ENCODE measurements at places on chromosomes 5 and 9.
A peak's percentile ranks its signal among the peaks of the same experiment; 100 is the strongest.

- no peak for DNase-seq
Measured at GRCh38 chr9:95907794-95908193, 32.3 kb downstream of the ERCC6L2 start.

GRCh38 chr5:675111-675870 lies 17.9 kb downstream of the TPPP start:
- DNase-seq = no peak

DNA sequence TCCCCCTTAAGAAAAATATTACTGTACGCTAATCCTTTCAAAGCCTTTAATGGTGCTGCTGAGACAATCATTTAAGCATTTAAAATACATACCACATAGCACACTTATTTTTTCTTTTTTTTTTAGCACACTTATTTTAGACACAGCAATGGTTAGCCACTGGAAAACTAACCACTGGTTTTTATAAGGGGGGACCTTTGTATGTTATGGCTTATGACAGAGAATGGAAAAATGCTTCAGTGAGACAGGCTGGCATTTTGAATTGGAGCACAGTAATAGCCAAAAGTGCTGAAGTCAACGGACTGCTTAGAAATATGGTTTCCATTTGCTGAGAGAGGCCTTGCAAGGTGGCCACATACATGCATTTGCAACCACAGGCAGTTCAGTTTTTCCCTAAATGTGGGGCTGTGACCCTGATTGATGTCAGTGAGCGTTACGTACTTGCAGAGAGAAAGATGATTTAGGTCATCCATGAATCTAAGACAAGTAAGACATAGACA lies 28.5 kb downstream of the AOPEP start:
- no peak for DNase-seq

- no peak for DNase-seq
Measured at GRCh38 chr9:95047452-95048224, 269.9 kb downstream of the FANCC start.

DNA sequence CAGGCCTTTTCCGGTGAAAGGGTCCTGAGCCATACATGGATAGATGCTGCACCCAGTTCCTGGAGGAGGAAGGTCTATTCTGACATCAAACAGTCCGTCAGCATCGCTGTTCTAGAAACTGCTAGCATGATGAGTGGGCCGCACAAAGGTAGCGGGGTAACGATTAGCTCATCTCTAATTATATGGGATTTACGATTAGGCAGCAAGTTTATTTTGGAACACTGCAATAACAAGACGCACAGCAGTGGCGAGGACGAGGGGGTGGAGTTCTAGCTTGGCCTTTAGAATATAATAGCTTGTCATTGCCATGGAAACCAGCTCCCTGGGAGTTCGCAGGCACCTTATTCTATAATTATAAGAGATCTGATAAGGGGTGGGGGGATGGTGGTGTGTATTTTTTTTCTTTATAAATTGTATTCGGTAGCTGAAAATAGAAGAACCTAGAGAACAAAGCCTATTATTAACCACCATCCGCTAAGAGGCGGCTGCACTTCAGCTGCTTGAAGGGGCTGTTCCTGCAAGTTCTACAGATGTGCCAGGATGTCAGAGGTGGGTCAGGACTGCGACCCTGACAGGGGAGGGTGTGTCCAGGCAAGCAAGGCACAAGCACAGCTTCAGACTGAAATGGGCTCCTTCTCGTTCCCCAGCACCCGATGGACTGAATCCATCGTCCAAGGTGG lies 311.0 kb downstream of the AGTPBP1 start:
- peak; percentile 78 for DNase-seq

DNA sequence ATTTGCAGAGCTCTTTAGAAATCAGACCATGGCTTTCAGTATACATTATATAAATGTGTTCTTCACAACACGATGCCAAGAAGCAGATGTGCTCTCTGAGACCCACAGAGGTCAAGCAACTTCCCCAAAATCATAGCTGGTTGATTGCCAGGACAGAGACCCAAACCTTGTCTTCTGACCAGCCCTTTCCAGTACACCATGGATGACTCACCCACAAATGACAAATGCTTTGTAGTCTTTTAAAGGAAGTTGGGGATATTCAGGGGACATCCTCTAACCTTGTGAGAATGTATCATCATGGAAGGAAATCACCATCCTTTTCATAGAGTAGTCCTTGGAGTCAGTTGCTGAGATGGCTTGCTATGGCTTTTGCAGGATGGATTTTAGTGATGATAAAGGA lies 30.1 kb downstream of the ZNF462 start:
- no peak for DNase-seq

GRCh38 chr9:129108805-129109536 lies 1.6 kb downstream of the CRAT start:
- DNase-seq = peak; percentile 8

DNA sequence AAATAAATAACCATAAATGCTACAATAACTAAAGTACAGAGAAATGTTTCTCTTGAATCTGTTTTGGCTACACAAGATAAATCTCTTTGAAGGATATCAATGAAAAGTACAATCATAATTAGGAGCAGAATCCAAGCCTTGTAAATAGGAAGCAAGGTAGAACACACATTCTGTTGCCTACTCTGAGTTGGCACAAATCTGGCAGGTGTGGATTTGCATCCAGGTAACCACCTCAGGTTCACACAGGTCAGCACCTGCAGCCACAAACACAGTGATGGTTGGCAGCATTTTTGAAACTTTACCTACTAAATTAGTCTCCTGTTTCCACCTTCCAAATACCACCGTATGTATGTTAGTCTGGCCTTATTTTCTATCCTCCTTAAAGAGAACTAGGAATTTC lies 105.3 kb upstream of the PIK3R1 start:
- DNase-seq = peak; percentile 16

DNA sequence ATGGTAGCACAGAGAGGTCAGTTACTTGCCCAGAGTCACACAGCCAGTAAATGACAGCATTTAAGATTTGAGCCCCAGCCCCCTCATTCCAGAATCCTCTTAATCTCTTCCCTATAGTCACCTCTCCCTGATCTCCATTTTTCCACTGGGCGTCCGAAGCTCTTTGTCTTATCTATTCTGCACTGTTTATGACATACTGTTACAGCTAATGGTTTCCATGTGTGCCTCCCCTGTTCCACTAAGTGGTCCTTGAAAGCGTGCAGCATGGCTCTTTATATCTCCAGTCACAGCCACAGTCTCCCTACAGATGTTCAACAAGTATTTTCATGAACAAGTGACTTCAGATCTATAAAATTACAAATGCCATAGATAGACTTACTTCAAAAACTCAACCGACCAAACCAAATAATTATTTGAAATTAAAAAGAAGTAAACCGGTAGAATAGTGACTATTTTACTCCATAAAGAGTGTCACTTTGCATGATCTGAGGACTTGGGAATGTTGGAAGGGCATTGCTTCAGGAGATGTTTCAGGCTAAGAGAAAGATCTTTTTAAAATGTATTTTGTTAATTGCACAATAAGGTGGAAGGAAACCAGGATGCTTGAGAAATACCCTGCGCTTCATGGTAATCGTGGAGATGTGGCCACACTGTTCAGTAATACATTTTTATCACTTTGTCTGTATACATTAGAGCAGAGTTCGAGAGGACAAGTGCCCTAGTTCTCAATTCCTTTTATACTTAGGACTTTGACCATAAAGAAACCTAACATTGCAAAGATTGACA lies 237.2 kb downstream of the FBXL7 start:
- no peak for DNase-seq

DNA sequence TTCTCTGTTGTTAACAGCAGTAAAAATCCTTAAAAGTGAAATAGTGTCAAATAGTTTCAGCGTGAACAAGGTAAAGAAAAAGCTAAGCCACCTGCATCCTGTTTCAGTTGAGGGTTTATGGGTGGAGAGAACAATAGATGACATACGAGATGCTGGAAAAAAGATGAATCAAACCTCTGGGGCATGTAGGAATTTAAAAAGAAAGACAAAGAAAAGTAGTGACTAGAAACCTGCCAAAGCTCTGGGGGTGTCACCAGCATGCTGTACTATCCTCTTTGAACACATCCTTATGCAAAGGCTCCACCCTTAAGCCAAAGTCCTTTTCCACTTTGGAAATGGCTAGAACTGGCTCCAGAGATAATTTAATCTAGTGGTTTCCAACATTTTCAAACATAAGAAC lies 22.2 kb downstream of the SCAI start:
- no peak for DNase-seq

GRCh38 chr5:43041669-43042175 lies 1.6 kb upstream of the ANXA2R start:
- peak; percentile 81 for DNase-seq

DNA sequence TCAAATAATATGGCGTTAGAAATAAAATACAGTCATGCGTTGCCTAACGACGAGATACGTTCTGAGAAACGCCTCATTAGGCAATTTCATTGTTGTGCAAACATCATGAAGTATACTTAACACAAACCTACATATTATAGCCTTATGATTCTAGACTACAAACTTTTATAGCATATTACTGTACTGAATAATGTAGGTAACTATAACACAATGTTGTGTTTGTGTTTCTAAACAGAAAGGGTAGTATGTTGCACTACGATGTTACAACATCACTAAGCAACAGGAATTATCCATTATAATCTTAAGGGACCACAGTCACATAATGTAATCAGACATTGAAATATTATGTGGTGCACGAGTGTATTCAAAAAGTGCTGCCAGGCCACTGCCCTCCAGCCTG lies 3.0 kb upstream of the SMC2 start:
- DNase-seq = peak; percentile 83

- DNase-seq = no peak
Measured at GRCh38 chr9:96121136-96121535, 180.8 kb downstream of the HSD17B3 start.

All from NCI-H2081 (cell line).